ENCODE measurements at places on chromosomes 6 and 20. TPM values are rescaled to one million over a fixed set of nuclear protein-coding genes. Genes with fewer than 3 reads are reported as not detected.

DNA sequence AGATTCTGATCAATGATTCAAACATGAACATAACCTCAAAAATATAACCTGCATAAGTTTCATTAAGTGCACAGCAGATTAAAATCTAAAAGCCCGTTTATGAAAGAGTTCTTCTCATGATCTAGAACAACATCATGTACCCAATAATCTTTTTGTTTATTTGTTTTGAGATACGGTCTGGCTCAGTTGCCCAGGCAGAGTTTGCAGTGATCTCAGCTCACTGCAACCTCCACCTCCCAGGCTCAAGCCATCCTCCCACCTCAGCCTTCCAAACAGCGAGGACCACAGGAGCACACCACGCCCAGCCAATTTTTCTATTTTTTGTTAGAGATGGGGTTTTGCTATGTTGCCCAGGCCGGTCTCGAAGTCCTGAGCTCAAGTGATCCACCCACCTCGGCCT is 149.7 kb downstream of the CDK19 start:
- DNase-seq: no peak

DNA sequence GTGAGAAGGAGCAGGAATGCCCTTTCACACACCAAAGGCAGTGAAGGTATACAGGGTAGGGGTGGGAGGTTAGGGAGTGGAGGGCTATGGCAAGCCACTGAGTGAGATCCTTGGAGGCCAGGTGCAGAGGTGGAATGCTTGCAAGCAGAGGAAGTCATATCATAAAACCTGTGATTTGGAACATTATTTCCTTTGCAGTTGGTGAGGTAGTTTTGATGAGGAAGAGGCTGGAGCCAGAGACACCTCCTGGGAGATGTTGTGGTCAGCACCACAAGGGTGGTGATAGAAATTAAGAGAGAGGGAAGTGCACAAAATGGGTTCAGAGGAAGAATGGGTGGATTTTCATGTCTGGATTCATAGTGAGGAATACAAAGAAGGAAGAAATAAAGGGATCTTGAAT is 73.0 kb downstream of the PLCB4 start:
- DNase-seq: no peak

The MYCT1 gene
- polyA plus RNA-seq: 6.4 TPM

The RUNX2 gene
- polyA plus RNA-seq: 2.3 TPM

The RNF5 gene
- polyA plus RNA-seq: 208 TPM

GRCh38 chr6:35601331-35602132 is 87.2 kb downstream of the FKBP5 start:
- no peak for DNase-seq

The MUCL3 gene
- polyA plus RNA-seq: not detected

The DNAH8 gene
- polyA plus RNA-seq: not detected

DNA sequence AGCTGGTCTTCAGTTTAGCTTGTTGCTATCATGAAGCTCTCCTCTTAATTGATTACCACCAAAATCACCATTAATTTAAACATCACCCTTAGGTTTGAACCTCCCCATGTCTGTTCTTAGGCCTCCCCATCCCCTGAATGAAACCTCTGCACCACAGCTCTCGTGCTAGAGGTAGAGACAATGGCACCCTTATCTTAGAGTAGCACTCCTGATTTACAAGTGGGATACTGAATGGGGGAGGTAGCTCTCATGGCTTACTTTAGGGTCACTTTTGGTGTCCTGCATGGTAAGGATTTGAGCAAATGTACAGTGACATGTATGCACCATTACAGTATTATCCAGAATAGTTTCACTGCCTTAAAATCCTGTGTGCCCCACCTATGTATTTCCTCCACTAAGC is 115.6 kb upstream of the ADTRP start:
- DNase-seq: no peak

DNA sequence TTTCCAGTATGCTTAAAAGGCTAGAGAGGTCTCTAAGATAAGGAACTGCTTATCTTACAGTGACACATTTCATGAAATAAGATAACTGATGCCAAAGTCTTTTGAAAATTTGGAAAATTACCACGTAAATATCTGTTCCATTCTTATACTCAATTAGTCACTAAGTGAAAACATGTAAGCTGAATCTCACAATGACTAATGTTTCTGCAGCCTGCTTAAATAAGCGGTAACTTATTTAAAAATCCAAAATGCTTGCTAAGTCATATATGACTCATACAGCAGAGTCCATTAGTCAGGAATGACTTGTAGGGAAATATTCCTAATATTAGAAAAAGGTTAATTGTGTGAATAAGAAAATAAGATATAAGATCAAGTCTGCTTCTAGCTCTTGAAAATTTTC is 27.8 kb upstream of the LGSN start:
- DNase-seq: no peak

The BPIFB2 gene
- not detected for polyA plus RNA-seq

The IL20RA gene
- 0.34 TPM for polyA plus RNA-seq

GRCh38 chr6:129786548-129786947 is 74.6 kb downstream of the TMEM244 start:
- no peak for DNase-seq

- peak; percentile 73 for DNase-seq
These were observed 23.6 kb downstream of the BCL2L1 start for GRCh38 chr20:31698803-31699718.

GRCh38 chr20:61523145-61523544 is 271.1 kb downstream of the CDH4 start:
- DNase-seq: no peak

GRCh38 chr6:146890644-146891434 is 292.1 kb downstream of the ADGB start:
- DNase-seq: no peak

DNA sequence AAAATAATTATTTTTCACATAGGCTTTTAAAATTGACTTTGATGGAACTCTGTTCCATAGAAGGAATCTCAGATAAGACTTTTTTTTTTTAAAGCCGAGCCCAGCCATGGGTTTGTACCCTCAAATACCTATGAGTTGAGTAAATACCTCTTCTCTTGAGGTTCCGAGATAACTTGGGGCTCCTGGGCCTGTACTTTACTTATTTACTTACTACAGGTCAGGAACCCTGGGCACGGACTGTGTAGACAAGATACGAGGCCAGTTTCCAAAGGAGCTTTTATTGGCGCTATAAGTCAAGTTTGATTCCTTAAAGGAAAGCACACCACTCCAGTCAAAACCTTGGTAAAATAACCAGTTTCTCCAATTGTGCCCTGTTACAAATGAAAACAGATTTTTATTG is 7.5 kb downstream of the AFG1L start:
- DNase-seq: no peak

DNA sequence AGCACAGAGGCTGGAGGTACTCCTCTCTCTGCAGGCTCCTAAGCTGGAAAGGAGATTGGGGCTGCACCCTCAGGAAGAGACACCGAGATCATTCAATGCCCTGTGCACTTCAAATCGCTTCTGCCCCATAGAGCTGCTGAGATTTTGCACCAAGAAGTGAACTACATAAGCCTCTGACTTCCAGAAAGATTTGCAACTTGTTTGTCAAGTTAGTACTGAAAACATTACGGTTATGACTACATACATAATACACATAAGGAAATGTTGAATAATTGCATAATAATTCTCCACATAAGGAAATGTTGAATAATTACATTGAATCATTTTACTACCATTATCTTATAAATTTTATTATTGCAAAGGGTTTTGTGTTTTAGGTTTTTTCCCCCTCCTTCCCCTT is 120.3 kb upstream of the SASH1 start:
- DNase-seq: no peak

DNA sequence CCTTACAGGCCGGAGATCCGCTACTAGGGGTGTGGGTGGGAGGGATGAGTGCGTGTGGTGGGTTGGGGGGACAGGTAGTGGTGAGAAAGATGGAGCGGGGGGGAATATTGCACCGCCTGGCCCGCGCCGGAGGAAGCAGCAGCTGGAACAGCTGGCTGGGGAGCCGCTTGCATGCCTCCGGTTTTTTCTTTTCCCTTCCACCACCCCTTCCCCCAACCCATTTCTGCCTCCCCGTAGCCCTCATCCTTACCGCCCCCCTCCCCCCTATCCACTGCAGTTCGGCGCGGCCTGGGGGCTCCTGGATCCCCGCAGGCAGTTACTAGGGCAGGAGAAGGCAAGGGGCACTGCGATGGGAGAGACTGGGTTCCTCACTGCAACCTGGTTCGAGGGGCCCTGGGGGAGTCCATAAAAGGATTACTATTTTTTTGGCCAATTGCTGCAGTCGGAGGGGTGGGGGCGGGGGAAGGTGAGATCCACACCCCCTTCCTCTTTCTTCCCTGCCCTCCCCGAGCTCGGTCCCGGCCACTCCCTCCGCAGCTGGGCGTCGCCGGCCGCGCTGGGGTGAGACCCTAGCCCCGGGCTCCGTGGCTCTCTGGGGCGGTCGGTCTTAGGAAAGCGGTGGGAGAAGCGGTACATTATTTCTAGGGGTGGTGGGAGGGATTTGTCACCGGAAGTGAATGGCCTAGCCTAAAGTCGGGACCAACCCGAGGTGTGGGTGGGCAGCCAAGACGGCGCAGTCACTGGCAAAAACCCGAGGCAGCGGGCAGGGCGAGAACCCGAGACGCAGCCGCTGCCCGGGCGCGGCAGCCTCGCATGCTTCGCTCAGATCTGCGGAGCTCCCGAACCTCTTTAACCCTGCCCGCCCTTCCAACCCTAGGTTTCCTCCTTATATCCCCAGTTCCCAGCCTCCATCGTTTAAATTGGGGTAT is 824 bp upstream of the TBCC start:
- DNase-seq: peak; percentile 91

DNA sequence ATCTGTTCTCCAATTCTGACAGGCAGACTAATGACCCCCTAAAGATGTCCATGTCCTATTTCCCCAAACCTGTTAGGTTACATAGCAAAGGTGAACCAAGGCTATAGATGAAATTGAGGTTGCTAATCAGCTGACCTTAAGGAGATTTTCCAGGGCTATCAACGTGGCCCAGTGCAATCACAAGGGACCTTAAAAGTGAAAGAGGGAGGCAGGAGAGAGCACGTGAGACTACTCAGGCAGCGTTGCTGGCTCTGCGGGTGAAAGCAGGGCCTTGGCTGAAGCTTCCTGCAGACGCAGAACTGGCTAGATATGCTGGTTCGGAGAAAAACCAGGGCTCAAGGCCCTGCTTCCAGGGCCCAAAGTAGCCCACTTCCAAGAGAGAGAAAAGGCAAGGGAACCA is 78.7 kb downstream of the NCOA7 start:
- DNase-seq: no peak

- peak; percentile 66 for DNase-seq
These were observed 3.8 kb downstream of the SLC2A4RG start for GRCh38 chr20:63743210-63743970.

The ENPP5 gene
- 22.9 TPM for polyA plus RNA-seq

- DNase-seq: no peak
These were observed 133.1 kb upstream of the PTPRT start for GRCh38 chr20:43322851-43323250.

DNA sequence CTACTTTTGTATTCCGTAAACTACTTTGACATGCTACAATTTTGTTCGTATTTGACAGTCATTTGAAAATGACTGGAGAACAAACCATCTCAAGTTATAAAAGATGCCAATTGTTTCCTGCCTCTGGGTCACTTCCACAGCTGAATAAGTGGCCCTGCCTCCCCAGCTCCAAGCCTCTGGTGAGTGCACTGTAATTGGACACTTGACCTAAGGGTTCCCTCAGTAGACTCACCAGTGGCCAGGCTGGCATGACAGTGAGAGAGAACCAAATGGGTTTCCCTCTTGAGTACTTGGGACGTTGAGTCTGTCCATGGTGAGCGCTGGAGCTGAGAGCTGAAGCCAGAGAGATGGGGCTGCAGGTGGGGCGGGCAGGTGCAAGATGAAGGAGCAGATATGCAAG is 57.1 kb downstream of the SLC35D3 start:
- no peak for DNase-seq

GRCh38 chr20:63148696-63149095 is 67.2 kb downstream of the YTHDF1 start:
- peak; percentile 59 for DNase-seq

DNA sequence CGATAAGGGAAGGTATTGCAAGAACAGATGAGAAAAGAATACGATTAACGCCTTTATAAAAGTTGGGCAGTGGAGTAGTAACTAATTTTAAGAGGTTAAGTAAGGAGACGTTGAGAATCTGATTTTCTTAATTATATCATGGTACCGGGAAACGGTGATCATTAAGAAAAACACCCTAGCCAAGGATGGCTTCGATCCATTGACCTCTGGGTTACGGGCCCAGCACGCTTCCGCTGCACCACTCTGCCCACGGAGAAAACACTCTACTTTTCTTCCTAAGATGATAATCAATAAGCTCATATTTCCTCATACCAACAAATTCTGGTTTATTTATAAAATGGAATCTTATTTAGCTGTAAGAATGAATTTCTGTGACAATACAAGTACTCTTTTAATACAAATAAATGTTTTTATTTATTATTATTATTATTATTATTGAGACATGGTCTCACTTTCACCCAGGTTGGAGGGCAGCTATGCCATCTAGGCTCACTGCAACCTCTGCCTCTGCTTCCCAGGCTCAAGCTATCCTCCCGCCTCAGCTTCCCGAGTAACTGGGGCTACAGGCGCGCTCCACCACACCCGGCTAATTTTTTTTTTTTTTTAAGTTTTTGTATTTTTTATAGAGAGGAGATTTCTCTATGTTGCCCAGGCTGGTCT is 8.3 kb downstream of the POM121L2 start:
- no peak for DNase-seq

- DNase-seq: no peak
These were observed 53.1 kb upstream of the FAM83D start for GRCh38 chr20:38873050-38873581.

DNA sequence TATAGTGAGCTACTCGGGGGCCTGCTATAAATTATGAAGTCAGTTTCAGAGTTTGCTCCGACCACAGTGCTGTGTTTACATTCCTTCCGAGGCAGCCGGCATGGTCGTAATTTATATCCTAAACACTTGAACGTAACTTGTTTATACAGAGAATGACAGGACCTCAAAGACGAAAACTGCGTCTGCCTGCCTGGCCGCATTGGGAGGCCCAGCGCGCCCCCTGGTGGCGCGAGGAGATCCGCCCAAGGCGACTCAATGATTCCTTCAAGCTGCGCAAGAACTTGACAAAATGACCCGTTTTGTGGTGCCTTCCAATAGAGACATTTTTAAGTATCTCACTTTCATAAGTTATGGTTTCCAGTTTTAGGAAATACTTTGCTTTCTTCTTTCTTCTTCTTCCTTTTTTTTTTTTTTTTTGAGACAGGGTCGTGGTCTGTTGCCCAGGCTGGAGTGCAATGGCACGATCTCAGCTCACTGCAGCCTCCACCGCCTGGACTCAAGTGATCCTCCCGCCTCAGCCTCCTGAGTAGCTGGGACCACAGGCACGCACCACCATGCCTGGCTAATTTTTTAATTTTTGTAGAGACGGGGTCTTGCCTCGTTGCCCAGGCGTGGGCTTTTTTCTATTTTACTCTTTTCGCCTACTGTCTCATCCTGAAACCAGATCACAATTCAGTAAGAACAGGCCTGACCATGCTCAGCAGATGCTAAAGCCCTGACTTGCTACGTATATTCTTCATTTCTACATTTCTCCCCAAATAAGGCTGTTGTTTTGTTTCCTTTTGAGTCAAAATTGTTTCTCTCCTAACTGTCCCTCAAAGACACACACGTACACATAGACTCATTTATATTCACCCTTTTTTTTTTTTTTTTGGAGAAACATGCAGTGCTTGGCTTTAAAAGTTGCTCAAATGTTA is 7.8 kb downstream of the FOXF2 start:
- peak; percentile 84 for DNase-seq

The NMBR gene
- not detected for polyA plus RNA-seq

The SLC32A1 gene
- not detected for polyA plus RNA-seq

GRCh38 chr6:131792091-131792496 is 15.7 kb upstream of the ENPP1 start:
- no peak for DNase-seq
